Naive thymus-derived CD8-positive, alpha-beta T cell (primary cell): ENCODE measurements at places on chromosomes 4 and X. TPM values are rescaled to one million over a fixed set of nuclear protein-coding genes. Genes with fewer than 3 reads are reported as not detected.

GRCh38 chr4:76708971-76709771, 188.8 kb downstream of the SOWAHB start:
- no peak overlapping the region for H3K4me3 ChIP-seq
- no peaks in the 10 kb centered on the region for H3K36me3 ChIP-seq
- no peak for DNase-seq
- no peaks in the 10 kb centered on the region for H3K4me1 ChIP-seq
- peaks cover 7% of the 10 kb centered on the region for H3K27me3 ChIP-seq

DNA sequence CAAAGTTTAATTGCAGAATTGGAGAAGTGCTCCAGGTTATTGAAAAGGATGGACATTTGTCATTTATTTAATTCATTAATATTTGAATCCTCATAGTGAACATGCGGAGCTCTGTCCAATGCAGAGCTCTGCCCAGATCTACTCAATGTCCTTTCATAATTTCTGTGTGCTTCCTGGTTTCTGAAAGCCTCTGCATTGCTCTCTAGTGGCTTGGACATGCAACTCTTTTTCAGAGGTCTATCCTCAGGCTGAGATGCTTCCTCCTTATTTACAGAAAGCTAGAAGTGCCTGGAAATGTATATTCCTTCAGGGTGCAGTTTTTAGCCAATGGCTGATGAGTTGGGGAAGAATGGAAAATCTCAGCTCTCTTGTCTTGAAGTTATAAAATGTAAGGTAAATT, 786.1 kb upstream of the AADAT start:
- H3K4me3 ChIP-seq: no peak overlapping the region
- H3K4me1 ChIP-seq: no peaks in the 10 kb centered on the region
- no peaks in the 10 kb centered on the region for H3K36me3 ChIP-seq
- no peak overlapping the region for H3K27ac ChIP-seq
- no peaks in the 10 kb centered on the region for H3K27me3 ChIP-seq

DNA sequence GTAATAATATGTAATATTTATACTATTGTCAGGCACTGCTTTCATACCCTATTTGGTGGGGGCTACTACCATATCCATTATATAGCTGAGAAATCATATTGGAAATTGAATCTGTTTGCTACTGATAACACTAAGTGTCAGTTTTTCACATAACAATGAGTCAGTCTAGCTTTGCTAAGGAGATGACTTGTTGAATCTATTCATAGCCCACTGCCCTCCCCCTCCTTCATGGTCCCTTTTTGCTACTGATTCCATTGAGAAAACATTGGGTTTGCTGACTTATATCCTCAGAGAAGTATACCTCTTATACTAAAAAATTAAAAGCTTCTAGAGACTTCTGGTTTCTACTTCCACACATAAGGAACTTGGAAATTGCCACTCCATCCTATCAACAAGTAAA, 1898.4 kb downstream of the STIM2 start:
- no peaks in the 10 kb centered on the region for H3K36me3 ChIP-seq
- no peaks in the 10 kb centered on the region for H3K27me3 ChIP-seq
- no peak overlapping the region for H3K27ac ChIP-seq
- no peak overlapping the region for H3K4me3 ChIP-seq

The ZC4H2 gene
- 12.9 TPM for total RNA-seq

The TNIP2 gene
- total RNA-seq: 48.4 TPM

The CFAP99 gene
- total RNA-seq: not detected

- H3K36me3 ChIP-seq: no peaks in the 10 kb centered on the region
- no peak overlapping the region for H3K4me3 ChIP-seq
- no peak overlapping the region for H3K27ac ChIP-seq
- no peak for DNase-seq
These were observed 1290.5 kb downstream of the ADGRL3 start for GRCh38 chr4:62490635-62491034.

DNA sequence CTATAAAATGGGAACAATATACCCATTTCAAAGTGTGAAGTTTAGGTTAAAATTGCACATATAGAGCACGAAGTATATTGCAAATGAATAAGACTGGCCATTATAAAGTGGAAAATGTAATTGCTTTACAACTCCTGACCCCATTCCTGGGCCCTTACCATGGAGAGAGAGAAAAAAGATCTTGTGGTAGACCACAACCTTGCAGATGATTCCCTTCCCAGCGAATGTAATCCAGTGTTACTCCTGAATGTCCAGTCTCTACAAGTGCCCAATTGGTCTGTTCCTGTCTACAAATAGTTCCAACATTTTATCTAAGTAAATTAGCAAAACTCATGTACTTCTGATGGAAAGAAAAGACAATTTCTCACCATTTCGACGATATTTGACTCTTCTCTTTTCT, 184.1 kb upstream of the LNX1 start:
- DNase-seq: no peak
- no peaks in the 10 kb centered on the region for H3K27me3 ChIP-seq
- H3K4me1 ChIP-seq: no peaks in the 10 kb centered on the region
- no peaks in the 10 kb centered on the region for H3K36me3 ChIP-seq
- H3K27ac ChIP-seq: no peak overlapping the region

The ANTXR2 gene
- 19.3 TPM for total RNA-seq

GRCh38 chr4:53068755-53069330, 206.7 kb downstream of the RASL11B start:
- H3K4me3 ChIP-seq: no peak overlapping the region
- H3K27me3 ChIP-seq: no peaks in the 10 kb centered on the region
- peaks cover 10% of the 10 kb centered on the region for H3K36me3 ChIP-seq
- DNase-seq: no peak
- H3K4me1 ChIP-seq: no peaks in the 10 kb centered on the region

- DNase-seq: no peak
- no peaks in the 10 kb centered on the region for H3K36me3 ChIP-seq
- H3K27ac ChIP-seq: no peak within 1 kb of the TSS
- H3K27me3 ChIP-seq: peaks cover 9% of the 10 kb centered on the region
These were observed at the start of gene ARHGAP24 for GRCh38 chr4:85474818-85475630. TSS of gene ARHGAP24 (plus strand) at chr4:85475150.

The KLB gene
- total RNA-seq: not detected

The SUV39H1 gene
- 9.4 TPM for total RNA-seq

GRCh38 chr4:173578956-173579355, 48.9 kb upstream of the HAND2 start:
- no peak overlapping the region for H3K4me3 ChIP-seq
- no peaks in the 10 kb centered on the region for H3K4me1 ChIP-seq
- H3K27ac ChIP-seq: no peak overlapping the region
- no peaks in the 10 kb centered on the region for H3K36me3 ChIP-seq
- peaks cover 24% of the 10 kb centered on the region for H3K27me3 ChIP-seq

- H3K27ac ChIP-seq: no peak overlapping the region
- H3K36me3 ChIP-seq: no peaks in the 10 kb centered on the region
- H3K4me1 ChIP-seq: no peaks in the 10 kb centered on the region
- H3K27me3 ChIP-seq: peaks cover 63% of the 10 kb centered on the region
- DNase-seq: no peak
- no peak overlapping the region for H3K4me3 ChIP-seq
These were observed 24.6 kb upstream of the PDLIM3 start for GRCh38 chr4:185559915-185560281.

- no peak overlapping the region for H3K4me3 ChIP-seq
- no peak for DNase-seq
- no peaks in the 10 kb centered on the region for H3K4me1 ChIP-seq
- no peaks in the 10 kb centered on the region for H3K27me3 ChIP-seq
These were observed 135.7 kb upstream of the ANXA10 start for GRCh38 chr4:167956676-167957075.

- no peak for DNase-seq
- H3K36me3 ChIP-seq: no peaks in the 10 kb centered on the region
These were observed 88.5 kb downstream of the PHKA2 start for GRCh38 chrX:18895189-18895951.

DNA sequence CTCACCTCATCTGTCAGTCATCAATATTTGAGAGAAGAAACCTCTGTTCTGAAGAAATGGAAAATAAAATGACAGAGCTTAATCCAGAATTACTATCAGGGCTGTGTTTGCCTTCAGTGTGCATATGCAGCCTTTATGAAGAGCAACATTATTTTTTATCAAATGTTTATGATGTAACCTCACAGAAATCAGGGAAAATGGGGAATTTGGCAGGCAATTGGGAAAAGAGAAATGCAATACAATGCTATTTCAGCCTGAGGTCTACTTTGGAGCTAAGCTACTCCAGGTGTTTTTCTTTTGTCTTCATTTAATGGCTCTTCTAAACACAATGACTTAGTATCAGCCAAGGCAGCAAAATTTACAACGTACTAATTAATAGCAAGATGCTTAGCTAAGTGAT, 241.1 kb upstream of the TET2 start:
- H3K4me3 ChIP-seq: no peak overlapping the region
- no peak for DNase-seq
- H3K4me1 ChIP-seq: peaks cover 12% of the 10 kb centered on the region
- H3K27ac ChIP-seq: no peak overlapping the region
- H3K27me3 ChIP-seq: no peaks in the 10 kb centered on the region

GRCh38 chr4:70488748-70489147, 16.8 kb downstream of the MUC7 start:
- peaks cover 17% of the 10 kb centered on the region for H3K27me3 ChIP-seq
- no peak overlapping the region for H3K27ac ChIP-seq
- DNase-seq: no peak

- no peaks in the 10 kb centered on the region for H3K36me3 ChIP-seq
- no peaks in the 10 kb centered on the region for H3K27me3 ChIP-seq
- no peak overlapping the region for H3K4me3 ChIP-seq
- H3K27ac ChIP-seq: no peak overlapping the region
- H3K4me1 ChIP-seq: no peaks in the 10 kb centered on the region
These were observed 131.9 kb downstream of the ATOH1 start for GRCh38 chr4:93960450-93960849.

- no peaks in the 10 kb centered on the region for H3K27me3 ChIP-seq
- H3K27ac ChIP-seq: no peak overlapping the region
- no peaks in the 10 kb centered on the region for H3K4me1 ChIP-seq
These were observed 126.3 kb downstream of the PPARGC1A start for GRCh38 chr4:23763559-23763958.

The MAOB gene
- total RNA-seq: not detected

The ATP1B4 gene
- total RNA-seq: not detected

DNA sequence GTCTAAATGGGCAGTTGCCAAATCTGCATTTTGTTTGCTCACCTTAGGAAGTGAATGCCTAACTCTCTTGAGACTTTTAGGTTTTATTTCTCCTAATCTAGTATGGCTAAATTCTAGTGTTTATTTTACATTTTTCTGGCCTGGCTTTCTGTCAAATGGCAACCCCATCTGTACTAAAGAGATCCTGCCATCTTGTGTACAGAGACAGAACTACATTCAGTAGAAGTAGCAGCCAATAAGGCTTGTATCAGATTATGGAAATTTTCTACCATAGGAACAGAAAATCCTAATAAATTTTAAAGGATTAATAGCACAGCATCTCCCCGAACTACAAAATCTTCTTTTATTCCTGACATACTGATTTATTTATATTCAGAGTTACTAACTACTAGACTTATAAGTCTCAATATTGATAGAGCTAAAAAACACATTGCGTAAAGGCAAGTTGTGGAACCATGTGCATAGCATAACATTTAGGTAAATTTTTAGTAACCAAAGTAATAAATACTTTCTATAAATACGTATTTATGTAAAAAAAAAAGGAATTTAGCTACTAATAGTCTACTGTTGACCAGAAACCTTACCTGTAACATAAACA, 45.5 kb downstream of the TMEM144 start:
- DNase-seq: no peak
- no peak overlapping the region for H3K4me3 ChIP-seq
- H3K27ac ChIP-seq: no peak overlapping the region
- H3K4me1 ChIP-seq: peaks cover 9% of the 10 kb centered on the region
- peaks cover 9% of the 10 kb centered on the region for H3K27me3 ChIP-seq

The TRIM75 gene
- not detected for total RNA-seq

- no peaks in the 10 kb centered on the region for H3K4me1 ChIP-seq
- no peak for DNase-seq
- no peak overlapping the region for H3K4me3 ChIP-seq
- no peaks in the 10 kb centered on the region for H3K36me3 ChIP-seq
- H3K27ac ChIP-seq: no peak overlapping the region
These were observed 306.9 kb upstream of the FGF13 start for GRCh38 chrX:139018436-139018835.

- peaks cover 13% of the 10 kb centered on the region for H3K4me1 ChIP-seq
- H3K27me3 ChIP-seq: no peaks in the 10 kb centered on the region
- peaks cover 5% of the 10 kb centered on the region for H3K36me3 ChIP-seq
- H3K4me3 ChIP-seq: no peak overlapping the region
- H3K27ac ChIP-seq: peak overlapping the region; percentile 77
These were observed 32.3 kb downstream of the HERC5 start for GRCh38 chr4:88489100-88489761.

DNA sequence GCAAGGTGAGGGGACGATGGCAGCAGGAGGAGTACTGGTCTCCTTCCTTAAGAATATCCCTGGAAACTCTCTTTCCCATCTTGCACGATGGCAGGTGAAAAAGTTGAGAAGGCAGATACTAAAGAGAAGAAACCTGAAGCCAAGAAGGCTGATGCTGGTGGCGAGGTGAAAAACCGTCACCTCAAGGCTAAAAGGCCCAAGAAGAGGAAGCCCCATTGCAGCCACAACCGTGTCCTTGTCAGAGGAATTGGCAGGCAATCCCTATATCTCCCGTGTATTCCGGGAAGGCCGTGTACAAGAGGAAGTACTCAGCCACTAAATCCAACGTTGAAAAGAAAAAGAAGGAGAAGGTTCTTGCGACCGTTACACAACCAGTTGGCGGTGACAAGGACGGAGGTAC, 40.0 kb downstream of the CRLF2 start:
- H3K27me3 ChIP-seq: peaks cover 11% of the 10 kb centered on the region
- no peak for DNase-seq
- H3K4me1 ChIP-seq: peaks cover 11% of the 10 kb centered on the region
- no peak overlapping the region for H3K4me3 ChIP-seq
